ENCODE measurements at places on chromosomes 2 and 18.

GRCh38 chr2:240596491-240596931 lies 10.0 kb downstream of the CAPN10 start:
- DNase-seq = no peak

DNA sequence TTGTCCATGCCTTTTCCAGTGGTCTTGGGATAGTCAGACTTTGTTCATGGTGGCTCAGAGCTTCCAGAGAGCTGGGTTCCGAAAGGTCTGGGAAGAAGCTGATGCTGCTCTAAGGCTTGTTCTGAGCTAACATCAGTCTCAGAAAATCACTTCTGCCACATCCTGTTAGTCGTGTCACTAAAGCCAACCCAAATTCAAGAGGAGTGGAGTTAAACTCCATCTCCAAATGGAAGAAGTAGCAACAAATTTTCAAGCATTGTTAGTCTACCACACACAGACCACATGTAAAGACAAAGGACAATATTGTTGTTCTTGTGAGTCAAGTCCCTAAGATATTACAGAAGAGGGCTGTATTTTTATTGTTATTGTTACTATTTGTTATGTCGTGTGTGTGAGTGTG lies 77.8 kb downstream of the PID1 start:
- DNase-seq = no peak

DNA sequence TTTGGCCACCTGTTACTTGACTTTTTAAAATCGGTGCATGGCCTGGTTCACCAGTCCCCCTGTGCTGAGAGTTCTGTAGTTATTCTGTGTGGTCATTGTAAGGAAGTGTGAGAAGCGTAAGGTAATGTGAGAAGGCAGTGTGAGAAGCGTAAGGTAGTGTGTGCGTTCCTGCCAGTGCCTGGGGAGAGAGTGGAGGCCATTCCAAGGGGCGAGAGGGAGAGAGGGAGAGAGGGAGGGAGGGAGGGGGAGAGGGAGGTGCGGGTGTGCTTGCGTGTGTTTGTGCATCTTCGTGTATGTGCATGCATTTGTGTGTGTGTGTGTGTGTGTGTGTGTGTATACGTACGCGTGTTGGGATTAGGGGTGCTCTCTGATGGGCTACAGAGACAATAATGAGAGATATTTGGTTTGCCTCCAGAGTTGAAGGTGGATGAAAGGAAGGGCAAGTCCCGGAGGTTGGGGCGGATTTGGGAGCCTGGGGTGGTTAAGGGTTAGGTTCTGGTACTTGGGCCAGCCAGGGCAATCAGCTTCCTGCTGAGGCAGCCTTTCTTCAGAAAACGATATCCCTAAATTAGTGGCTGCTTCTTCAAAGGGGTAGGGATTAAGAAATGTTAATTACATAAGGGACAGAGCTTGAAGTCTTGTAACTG lies 53.7 kb downstream of the SGPP2 start:
- DNase-seq = no peak

GRCh38 chr2:66987733-66988132 lies 409.4 kb upstream of the ETAA1 start:
- DNase-seq = no peak

GRCh38 chr2:167198576-167198975 lies 310.3 kb downstream of the XIRP2 start:
- DNase-seq = no peak

DNA sequence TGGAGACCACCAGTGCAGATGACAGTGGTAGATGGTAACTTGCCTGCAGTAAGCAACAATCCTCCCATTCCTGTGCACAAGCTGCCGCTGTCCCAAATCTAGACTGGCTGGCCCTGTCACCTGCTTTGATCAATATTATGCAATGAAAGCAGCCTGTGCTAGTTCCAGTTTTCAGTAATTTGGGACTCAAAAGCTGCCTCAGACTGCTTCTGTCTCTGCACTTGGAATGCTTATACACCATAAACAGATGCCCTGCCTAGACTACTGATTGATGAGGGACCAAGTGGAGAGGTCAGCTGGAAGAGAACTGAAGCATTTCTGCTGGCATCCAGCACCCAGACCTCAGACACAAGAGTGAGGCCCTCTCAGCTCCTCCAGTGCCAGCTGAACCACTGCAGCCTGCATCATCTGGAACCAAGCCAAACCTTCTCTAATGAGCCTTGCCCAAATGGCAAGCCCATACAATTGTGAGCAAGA lies 24.9 kb downstream of the CCBE1 start:
- no peak for DNase-seq

- peak; percentile 79 for DNase-seq
Observed at GRCh38 chr2:126527836-126528490, 128.0 kb upstream of the GYPC start.

DNA sequence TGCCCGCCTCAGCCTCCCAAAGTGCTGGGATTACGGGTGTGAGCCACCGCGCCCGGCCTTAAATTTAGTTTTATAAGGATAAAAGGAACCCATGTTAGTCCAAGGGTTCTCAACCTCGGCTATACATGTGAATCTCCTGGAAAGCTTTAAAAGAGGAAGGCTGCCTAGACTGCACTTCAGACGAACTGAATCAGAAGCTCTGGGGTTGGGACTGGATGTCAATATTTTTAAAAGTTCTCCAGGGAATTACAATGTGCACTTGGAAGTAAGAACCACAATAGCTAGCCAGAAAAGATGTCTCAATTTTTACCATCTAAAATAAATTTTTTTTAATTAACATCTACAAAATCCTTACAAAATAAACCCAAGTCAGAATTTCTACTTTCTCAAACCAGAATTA lies 10.1 kb downstream of the LMAN2L start:
- no peak for DNase-seq
